HCEC 1CT (cell line): ENCODE measurements at places on chromosomes 13 and 19.

DNA sequence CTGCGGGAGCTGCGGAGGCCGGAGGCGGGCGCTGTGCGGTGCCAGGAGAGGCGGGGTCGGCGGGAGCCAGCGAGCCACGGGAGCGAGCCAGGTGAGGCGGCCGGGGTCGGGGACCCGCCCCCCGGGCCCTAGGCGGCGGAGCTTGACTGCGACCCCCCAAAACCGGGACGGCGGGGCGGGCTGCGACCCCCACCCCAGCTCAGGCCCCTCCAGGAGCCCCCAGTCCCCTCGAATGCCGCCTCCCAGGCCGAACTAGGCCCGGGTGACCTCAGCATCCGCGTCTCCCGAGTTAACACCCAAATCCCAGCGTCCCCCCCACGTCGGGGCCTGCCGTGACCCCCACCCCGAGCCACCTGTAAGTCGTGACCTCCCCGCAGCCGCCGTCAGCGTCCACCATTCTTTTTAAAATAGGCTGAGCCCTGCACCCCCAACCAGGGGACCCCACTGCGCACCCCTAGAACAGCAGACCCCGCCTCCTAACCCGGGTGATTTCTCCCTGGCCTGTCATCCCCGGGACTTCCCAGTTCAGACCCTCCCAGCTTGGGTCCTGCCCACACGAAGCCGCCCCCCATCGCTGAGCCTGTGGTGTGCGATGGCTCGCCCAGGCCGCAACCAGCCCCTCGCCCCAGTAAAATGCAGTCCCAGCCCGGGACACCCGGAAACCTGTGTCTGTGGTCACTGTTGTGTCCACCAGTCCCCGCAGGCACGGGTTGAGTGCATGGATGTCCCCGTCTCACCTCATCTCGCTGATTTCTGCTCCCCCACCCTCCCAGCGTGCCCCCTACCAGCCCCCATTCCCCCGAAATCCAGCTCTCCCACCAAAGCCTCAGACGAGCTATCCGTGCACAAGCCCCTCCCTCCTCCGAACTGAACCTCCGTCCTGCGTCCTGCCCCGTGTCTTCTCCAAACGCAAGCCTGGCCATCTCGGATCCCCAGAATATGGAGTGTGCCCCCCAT lies 551 bp downstream of the FZR1 start:
- DNase-seq: no peak

DNA sequence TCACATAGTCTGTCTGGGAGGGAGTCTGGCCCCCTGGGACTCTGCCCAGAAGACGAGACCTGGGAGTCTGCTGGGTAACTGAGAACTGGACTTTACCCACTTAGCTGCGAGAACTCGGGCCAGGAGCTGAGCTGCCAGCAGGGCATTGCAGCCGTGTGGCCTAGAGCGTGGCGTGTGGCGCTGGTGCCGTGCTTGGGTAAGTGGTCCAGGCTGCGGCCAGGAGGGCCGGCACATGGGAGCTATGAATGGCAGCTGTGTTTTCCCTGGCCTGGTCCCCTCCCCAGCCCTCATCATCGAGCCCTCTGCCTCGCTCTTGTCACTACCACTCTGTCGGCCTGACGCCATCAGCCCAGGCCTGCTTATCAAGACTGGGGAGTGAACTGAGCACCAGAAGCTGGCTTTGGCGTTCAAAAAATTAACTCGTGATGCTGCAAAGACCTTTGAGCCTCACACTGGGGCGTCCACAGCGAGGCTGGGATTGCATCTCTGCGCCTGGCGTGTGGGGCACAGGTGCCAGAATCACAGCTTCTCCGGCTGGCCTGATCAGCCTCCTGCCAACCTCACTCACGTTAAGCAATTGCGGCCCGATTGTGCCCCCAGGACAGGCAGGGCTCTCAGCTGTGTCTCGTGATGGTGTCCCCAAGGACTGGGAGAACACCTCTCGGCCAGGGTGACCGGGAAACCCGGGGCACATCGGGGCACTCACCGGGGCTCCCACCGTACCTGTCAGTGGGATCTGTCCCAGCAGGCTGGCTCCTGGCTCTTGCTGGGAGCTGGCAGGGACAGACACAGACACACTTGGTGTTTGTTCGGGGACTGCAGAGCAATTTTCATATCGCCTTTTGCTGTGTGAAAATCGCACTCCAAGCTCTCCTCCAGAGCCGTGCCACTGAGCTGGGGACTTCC lies 85.9 kb downstream of the KDM4B start:
- no peak for DNase-seq

DNA sequence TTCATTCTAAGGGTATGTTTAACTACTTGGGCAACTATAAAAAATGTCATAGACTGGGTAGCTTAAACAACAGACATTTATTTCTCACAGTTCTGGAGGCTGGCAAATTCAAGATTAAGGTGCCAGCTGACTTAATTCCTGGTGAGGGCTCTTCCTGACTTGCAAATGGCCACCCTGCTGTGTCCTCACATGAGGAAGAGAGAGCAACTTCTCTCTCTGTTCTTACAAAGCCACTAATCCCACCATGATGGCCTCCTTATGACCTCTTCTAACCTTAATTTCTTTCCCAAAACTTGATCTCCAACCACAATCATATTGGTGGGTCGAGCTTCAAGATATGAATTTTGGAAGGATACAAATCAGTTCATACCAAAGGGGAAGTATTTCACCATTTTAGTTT lies 399.0 kb downstream of the DCT start:
- no peak for DNase-seq

DNA sequence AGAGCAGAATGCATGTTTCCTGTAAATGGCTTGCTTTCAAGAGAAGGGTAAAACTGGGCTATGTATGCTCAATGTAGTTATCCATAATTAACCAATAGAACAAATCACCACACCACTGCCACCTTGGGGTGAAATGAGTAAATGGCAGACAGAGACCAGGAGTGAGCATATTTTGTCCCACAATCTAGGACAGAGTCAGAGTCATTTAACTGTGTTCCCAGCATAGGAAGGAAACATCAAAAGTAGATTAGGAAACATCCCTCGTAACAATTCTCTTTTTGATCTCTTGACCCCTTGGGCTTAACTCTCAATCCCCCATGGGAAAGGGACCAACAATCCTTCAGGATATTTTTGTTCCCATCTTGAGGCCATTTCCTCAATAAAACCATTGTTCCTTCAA lies 224.8 kb downstream of the NHLRC3 start:
- DNase-seq: peak; percentile 22

DNA sequence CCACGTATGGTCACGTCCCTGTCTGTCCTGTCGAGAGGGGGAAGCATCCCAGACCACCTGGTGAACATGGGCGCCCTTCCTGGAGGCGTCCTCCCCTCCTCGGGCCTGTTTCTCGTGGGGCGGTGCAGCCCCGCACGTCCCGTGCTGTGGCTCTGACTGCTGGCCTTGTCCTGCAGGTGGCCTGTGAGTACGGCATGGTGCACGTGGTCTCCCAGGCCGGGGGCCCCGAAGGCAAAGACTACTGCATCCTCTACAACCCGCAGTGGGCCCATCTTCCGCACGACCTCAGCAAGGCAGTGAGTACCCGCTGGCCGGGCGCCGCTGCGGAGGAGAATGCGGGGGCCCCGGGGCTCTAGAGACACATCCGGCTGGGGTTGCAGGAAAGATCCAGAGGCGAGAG lies 5.9 kb downstream of the SPPL2B start:
- DNase-seq: no peak

GRCh38 chr19:34386645-34387445 lies 17.4 kb upstream of the PDCD2L start:
- DNase-seq: no peak

- no peak for DNase-seq
These were observed 132.7 kb upstream of the KL start for GRCh38 chr13:32883474-32883873.

DNA sequence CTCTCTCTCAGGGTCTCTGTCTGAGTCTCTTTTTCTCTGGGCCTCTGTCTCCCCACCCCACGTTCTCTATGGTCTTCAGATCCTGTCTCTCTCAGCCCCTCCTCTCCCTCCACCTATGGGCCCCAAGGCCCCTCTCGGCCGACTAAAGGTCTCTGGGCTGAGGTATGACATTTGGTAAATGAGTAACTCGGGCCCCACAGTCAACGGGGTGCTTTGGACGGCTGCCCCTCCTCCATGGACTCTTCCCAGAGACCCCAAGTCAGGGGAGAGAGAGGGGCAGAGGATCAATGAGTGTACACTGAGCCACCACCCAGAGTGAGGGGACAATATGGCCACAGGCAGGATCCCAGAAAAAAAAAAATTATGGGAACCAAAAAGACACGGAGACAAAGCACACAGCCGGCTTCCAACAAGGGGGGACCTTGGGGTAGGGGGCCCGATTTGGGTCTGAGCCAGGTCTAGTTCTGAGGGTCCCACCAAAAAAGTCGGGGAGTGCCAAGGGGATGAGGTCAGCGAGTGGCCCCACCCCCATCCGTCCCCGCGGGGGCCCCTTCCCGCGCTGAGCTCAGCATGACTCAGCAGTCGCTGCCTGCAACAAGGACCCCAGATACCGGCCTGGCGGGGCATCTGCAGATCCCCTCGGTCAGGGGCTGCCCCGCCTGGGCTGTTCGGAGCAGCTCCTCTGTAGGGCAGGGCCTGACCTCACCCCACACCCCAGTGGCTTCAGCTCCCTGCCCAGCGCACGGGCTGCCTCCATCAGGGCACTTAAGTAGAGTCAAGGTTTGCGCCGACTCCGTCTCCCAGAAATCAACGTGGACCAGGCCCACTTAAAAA lies 1.5 kb upstream of the FTL start:
- DNase-seq: peak; percentile 72

GRCh38 chr13:80284290-80284689 lies 56.6 kb downstream of the SPRY2 start:
- DNase-seq: no peak

- peak; percentile 81 for DNase-seq
These were observed 22.1 kb upstream of the POMP start for GRCh38 chr13:28636677-28637317.

DNA sequence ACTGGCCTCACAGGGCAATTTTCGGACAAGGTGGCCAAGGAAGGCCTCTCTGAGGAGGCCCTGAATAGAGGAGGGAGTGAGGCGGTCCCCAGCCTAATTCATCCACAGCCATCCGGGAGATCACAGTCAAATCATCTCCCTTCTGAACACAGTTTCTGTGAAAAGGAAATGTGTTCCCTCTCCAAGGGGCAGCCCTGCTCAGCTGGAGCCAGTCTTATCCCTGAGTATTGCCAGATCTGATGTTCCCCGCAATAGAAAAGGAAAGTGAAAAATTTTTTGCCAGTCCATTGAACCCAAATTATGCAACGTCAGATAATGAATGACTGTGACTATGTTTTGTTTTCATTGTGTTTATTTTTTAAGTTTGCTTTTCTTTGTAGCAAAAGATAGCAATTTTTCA lies 125.9 kb downstream of the SIPA1L3 start:
- DNase-seq: no peak

DNA sequence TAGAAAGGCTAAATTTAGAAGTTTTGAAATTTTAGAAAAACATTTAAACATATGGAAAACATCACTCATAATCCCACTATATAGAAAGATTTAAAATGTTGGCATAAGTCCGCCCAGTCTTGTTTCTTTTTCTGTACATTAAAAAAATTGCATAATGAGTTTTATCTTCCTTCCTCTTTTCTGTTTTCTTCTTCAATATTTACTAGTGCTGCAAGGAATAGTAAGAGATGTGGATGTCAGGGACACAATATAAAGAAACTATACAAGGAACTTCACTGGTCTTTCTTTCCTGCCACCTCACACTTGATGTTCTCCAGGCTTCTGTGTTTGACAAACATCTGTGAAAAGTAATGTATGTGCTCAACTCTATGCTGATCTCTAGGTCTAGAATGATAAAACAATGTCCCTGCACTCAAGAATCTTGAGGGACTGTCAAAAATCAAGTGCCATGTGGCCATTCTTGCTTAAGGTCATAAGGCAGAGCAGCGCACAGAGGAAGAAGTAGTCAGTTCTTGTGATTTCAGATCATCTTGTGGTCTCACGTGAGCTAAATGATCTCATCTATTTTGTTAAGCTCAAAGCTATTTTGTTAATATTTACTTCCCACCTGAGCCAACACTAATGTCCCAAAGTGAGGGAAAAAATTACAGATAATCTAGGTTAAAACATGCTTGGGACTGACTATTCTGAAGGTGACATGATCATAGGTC lies 186.9 kb upstream of the OBI1 start:
- no peak for DNase-seq

- no peak for DNase-seq
These were observed 6.3 kb downstream of the GPR18 start for GRCh38 chr13:99251921-99252320.
